GM04503 (cell line): ENCODE measurements at places on chromosomes 13 and 19.
A peak's percentile ranks its signal among the peaks of the same experiment; 100 is the strongest.

- no peak for DNase-seq
These were observed 148.1 kb downstream of the NHLRC3 start for GRCh38 chr13:39186205-39186875.

DNA sequence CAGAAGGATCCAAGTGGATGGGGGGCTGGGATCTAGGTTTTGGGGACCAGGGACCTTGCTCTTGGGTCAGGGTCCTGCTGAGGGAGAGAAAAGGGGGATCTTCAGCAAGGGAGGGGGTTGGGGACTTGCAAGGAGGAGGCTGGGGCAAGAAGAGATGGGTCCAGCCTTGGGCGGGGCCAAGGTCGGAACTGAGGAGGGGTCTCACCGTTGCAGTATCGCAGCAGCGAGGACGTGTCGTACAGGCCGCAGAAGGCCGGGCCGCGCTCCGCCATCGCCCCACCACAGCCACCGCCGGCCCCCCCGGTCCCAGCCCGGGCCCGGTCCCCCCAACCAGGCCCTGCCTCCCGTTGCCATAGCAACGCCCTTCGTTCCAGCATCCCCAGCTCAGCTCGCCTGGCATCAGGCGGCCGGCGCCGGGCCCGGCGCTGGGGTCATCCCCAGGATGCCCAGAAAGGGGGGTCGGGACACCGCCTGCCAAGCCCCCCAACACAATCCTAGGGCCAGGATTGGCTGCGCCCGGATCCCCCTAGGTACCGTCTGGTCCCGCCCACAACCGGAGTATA lies 6.0 kb upstream of the EML2 start:
- DNase-seq: no peak

GRCh38 chr19:5354403-5354802 lies 13.8 kb upstream of the PTPRS start:
- no peak for DNase-seq

DNA sequence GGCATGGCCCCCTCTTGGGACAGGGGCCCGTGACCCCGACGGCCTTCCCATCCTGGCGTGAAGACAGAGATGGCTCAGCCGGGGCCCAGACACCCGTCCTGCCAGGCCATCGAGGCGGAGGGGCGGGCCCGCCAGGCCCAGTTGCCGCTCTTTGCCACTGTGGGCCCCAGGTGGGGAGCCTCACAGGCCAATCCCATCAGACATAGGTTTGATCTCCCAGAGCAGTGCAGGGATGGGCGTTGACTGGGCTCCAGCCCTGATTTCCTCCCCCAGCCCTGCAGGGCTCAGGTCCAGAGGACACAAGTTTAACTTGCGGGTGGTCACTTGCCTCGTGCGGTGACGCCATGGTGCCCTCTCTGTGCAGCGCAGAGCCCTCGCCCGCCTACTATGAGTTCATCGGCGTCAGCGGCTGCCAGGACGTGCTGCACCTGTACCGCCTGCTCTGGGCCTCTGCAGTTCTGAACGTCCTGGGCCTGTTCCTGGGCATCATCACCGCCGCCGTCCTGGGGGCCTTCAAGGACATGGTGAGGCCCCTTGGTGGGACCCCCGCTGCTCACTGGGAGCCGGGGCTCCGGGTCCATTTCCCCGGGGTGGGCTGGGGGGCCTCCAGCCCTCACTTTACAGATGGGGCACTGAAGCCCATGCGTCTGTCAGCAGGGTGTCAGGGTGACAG lies 42.4 kb downstream of the TMEM255B start:
- no peak for DNase-seq

DNA sequence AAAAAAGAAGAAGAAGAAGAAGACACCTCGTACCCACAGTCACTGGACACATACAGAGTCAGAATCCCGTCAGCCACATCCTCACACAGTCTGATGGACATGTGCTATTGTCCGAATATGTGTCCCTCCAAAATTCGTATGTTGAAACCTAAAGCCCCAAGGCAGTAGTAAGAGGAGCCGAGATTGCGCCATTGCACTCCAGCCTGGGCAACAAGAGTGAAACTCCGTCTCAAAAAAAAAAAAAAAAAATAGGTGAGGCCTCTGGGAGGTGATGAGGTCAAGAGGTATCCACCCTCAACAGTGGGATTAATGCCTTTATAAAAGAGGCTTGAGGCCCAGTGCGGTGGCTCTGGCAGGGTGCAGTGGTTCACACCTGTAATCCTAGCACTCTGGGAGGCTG lies 2.6 kb upstream of the DENND1C start:
- no peak for DNase-seq

GRCh38 chr19:4669723-4670480 lies at the start of gene MYDGF:
Gene MYDGF (minus strand): TSS chr19:4670342. CDS start chr19:4670334, 8 bp downstream.
- peak; percentile 22 for DNase-seq

- DNase-seq: no peak
These were observed 34.2 kb downstream of the TRPC4 start for GRCh38 chr13:37835392-37835791.

DNA sequence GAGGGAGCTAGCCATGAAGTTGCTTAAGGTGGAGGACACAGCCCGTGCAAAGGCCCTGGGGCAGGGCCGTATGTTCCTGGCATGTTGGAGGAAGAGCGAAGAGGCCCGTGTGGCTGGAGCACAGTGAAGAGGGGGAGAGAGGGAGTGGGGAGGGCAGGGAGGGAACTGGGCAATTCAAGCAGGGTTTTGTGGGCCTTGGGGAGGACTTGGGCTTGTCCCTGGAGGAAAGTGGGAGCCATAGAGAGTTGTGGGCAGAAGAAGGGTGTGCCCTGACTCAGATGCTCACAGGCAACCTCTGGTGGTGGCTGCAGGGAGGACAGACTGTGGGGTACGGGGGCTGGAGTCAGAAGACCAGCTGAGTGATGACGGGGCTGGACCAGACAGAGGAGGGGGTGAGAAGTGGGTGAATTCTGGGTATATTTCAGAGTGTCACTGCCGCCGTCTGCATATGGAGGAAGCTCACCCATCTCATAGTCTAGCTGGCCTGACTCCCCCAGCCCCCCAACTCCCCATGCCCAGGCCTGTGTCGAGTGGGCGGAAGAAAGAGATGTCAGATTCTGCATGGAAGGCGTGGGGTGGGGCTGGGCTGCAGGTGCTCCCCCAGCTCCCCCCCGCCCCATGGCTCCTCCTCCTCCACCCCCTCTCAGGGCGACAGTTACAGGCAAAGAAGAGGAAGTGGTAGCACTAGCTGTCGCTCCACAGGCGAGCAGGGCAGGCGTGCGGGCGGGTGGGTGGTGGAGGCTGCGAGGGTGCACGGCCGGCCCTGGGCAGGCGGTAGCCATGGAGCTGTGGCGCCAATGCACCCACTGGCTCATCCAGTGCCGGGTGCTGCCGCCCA lies at the start of gene VAV1:
TSS of gene VAV1 (plus strand) at position 681 of the 838 bp plus-strand sequence. CDS start at position 781, 100 bp downstream.
- DNase-seq: no peak

DNA sequence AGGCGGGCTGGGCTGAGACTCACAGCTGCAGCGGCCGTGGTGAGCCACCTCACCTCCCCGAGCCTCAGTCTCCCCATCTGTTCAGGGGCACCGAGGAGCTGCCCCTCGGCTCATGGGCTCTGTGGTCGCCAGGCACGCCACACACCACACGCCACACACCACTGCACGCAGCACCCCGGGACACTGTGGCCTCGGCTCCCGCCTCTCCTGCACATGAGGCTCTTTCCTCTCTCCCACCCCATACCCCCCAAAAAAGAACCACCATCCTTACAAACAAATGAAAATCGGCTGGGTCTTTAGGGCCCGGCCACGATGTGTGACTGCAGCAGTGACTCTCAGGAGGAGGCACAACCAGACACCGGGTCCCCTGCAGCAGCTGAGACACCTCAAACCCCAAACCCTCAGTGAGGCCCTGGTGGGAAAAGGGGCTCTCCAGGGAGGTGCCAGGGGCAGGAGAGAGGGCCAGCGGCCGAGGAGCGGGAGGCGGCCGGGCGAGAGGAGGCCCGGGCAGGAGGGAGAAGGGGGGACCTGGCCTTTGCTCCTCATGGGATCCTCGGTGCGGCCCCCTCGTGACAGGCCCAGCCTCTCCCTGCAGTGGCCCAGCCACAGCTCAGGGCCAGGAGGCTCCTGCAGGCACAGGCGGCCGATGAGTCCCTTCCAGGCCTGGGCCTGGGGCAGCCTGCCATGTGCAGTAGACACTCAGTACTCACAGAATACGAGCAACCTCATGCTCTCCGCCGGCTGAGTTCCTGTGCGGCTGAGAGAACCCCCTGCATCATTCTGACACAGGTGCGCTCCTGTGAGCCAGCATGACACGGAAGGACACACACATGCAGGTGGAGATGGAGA lies 66.3 kb downstream of the RASA3 start:
- DNase-seq: no peak

DNA sequence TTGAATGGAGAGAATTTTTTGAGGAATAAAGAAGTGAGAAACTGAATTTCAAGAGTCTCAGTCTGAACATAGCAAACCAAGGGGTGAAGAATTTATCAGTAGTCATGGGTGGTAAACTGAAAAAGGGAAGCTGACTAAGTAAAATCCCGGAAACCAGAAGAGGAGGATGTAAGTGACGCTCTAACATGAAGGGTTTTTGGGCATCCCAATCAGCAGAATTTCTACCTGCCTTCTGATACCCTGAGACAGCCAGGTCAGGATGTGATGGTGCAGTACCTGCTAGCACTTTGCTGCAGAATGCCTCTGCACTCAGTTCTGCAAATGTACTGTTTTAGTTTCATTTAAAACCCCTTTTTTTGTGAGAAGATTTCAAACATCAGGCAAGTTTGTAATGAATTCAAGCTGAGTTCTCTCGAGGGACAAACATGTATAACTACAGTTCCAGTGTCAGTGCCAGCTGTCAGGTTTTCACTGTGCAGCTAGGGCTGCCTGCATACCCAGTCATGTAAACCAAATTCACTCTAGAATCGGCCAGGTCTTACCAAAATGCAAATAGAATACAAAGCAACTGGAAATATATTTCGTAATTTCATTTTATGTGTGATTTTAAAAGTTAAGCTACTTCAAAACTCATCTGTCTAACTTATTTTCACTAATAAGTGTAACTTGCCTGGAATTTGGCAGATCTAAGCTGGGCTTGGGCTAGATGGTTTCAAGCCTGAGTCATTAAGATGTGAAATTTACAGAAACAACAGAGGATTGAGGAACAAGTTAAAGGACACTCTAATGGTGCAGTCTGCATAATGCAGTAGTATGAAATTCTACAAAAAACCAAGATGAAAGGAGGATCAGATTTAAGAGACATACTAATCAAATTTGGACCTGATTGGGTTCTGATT lies 13.8 kb downstream of the METTL21C start:
- DNase-seq: peak; percentile 34

- no peak for DNase-seq
These were observed 184.2 kb downstream of the PTPRS start for GRCh38 chr19:5156231-5156986.
